ENCODE measurements at places on chromosomes 11 and 22.

DNA sequence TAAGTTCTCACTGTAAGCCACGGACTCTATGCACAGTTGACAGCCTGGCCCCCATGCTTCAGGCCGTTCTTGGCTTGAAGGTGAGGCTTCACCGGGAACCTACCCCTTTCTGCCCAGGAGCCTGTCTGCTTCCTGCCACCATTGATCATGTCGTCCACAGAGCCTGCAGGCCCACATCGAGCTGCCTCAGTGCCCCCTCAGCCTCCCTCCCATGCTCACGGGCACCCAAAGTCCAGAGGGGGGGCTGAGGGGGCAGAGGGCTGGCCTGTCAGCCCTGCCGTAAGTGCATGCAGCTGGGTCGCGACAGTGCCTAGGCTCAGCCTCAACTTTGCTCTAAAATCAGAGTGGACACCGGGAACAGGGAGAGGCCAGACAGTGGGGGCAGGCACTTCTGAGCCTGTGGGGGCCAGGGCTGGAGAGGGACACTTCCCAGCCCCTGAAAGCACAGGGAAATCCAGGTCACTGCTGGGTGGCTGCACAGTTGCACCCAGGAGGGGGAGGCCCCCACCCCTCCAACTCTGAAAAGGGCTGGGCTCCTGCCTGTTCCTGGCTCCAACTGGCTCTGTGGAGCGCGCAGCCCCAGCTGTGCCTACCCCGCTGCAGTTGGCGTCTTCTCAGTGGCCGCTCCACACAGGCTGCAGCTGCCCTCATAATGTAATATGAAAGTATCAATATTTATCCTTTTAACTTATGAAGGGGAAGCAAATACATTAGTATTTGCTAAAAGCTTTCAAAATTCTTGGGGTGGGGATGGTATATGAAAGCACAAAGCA lies 598.6 kb downstream of the DLG2 start:
- DNase-seq = no peak

- DNase-seq = no peak
Measured at GRCh38 chr22:41491374-41492100, 22.6 kb downstream of the ACO2 start.

GRCh38 chr11:78753297-78753696 lies 178.6 kb upstream of the NARS2 start:
- DNase-seq = no peak

GRCh38 chr11:38130976-38131375 lies 1532.9 kb upstream of the RAG2 start:
- no peak for DNase-seq

- no peak for DNase-seq
Measured at GRCh38 chr11:68840661-68841653, 759 bp downstream of the CPT1A start.

- DNase-seq = no peak
Measured at GRCh38 chr22:41523464-41524221, 20.6 kb downstream of the POLR3H start.

DNA sequence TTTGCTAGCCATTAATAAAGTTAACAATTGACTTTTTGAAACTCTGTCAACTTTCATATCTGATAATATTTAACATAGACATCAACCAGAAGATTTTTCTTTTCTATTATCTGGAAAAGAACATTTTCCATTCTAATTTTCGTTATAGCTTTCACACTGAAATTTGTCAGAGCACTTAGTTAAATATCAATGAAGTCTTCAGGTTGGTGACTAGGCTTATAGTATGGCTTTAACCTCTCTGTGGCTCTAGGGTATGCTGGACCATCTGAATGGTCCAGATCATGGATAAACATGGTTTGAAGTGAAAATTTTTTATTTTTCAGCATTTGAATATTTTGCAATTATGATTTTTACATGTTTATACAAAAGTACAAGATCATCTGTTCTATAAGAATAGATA lies 548.1 kb downstream of the CNTN5 start:
- no peak for DNase-seq

DNA sequence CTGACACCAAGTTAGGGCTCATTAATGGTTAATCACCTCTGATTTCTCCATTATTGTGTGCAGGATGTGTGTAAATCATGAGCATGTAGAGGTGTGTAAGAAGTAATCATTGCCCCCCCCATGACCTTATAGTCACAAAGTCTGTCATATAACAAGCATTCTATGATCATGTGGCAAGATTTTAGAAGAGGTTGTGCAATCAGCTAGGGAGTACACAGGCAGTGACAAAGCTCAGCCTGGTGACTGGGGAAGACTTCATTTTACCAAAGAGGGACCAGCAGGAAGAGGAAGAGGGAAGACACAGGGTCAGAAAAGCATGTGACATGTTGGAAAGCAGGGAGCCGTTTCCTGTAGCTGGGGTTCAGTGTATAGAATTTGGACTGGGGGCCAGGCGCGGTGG lies 176.5 kb upstream of the LARGE1 start:
- DNase-seq = no peak

DNA sequence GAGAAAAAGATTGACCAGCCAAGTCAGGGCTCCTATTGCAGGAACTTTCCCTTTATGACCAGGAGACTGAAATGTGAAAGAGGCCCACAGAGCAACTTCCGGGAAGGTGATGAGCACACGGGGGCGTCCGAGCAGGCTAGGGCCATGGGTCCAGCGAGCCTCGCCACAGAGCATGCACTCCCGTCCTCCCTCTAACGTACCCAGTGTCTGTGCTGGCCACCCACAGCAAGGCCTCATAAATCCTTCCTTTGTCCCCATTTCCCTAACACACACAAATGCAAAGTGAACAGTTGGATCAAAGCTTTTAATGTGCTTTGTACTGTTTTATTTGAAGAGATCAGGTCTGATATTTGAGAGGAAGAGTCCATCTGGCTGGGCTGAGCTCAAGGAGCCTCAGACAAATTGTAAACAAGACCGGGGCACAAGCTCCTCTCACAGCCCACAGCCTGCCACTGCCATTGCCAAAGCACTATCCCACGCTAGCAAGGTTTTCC lies 44.3 kb downstream of the BLID start:
- DNase-seq = no peak

DNA sequence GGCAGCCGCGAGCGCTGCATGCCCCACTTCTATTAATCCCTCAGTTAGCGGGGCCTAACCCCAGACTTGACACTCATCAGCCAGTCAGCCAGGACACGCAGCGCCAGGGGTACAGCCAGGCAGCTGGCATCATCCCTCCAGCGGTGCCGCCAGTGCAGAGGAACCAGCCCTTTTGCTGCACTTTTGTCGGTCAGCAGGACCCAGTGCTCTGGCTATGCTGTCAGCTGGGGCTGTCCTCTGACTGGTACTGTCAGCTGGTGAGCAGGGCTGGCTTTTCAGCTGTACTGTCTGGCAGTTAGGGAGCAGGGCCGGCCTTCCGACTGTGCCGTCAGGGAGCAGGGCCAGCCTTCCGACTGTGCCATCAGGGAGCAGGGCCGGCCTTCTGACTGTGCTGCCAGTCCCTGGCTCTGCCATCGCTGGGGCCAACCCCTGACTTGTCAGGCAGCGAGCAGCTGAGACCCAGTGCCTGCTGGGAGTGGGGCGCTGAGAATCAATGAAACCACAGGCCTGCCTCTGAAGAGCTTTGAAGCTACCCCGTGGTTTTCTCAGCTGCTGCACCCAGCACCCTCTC lies 115.4 kb downstream of the KIAA1671 start:
- peak; percentile 69 for DNase-seq

DNA sequence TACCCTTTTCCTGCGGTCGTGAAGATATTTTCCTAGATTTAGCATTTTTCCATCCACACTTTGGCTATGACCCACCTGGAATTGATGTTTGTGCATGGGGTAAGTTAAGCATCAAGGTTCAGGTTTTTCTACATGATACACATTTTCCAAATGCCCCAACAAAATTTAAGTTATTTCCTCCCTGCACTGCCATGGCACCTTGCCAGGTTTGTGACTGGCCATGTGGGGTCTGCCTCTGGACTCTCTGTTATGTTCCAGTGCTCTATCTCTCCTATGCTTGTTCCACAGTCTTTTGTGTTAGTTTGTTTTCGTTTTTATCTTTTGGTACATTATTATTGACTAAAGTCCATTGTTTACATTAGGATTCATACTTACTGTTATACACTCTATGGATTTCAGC lies 934.3 kb downstream of the TBC1D22A start:
- no peak for DNase-seq

GRCh38 chr22:49685116-49685515 lies 142.6 kb downstream of the BRD1 start:
- no peak for DNase-seq

- no peak for DNase-seq
Measured at GRCh38 chr22:44173154-44173553, 7.6 kb upstream of the PARVG start.

DNA sequence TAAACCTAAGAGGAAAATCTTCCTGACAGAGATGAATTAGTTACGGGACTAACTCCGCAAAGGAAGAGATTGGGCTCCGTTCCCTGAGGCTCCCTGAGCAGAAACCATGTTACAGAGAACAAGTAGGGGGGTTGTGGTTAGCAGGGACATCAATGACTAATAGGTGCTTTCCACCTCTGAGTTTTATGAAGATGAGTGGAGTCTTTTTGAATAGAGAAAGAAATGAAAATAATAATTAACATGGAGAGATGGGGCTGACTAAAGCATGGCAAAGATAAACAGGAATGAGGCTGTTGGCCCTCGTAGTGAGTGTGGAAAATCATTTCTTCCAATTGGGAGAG lies 47.5 kb upstream of the PICALM start:
- DNase-seq = no peak

GRCh38 chr11:73404048-73404447 lies 27.8 kb downstream of the RELT start:
- DNase-seq = no peak

DNA sequence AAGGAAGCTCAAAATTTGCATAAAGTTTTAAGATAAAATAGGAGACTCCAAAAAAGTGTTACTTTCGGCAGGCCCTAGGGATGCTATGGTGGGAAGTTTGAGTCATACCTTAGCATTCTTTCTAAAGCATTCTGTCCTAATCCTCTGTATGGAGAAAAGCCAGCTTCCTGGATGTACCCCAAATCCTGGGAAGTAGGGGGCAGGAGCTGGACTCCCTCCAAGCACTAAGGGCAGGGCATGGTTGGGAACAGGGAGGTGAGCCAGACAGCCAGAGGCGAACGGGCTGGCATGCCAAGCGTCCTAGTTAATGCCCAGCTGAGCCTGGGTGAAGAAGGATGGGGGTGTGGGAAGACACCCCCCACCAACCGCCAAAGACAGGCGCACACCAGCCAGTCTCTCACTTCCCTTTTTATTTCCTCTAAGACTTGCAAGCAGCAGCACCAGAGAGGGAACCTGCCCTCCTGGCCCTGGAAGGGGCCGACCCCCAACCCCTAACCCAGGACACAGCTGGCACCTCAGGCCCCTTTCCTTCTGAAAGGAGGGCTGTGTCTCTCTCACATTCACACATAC lies 23.9 kb downstream of the RTN4RL2 start:
- DNase-seq = no peak

- peak; percentile 53 for DNase-seq
Measured at GRCh38 chr22:50269970-50270665, at the start of gene MAPK11. MAPK11 (minus strand) TSS chr22:50270380; CDS start chr22:50270292, 88 bp downstream.

GRCh38 chr11:27443227-27443626 lies 29.4 kb downstream of the LGR4 start:
- DNase-seq = no peak

DNA sequence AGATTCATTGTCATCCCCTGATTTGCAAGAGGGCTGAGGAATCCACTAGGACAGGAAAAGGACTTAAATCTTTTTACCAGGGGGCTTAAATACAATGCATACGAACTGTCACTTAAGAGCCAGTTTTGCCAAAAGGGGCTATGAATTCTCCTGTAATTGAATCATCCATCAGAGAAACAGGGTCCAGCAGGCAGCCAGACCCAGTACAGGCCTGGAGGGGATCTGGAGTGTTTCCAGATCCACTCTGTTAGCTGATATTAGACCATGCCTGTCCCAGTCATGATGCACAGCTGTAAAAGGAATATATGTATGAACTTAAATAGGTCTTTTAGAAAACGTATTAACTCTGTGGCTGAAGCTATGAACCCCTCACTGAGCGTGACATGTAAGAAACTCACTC lies 53.8 kb upstream of the PRSS23 start:
- DNase-seq = no peak

- DNase-seq = no peak
Measured at GRCh38 chr11:59212744-59213631, at the start of gene MPEG1. MPEG1 (minus strand) TSS chr11:59212927; CDS start chr11:59212865, 62 bp downstream.

DNA sequence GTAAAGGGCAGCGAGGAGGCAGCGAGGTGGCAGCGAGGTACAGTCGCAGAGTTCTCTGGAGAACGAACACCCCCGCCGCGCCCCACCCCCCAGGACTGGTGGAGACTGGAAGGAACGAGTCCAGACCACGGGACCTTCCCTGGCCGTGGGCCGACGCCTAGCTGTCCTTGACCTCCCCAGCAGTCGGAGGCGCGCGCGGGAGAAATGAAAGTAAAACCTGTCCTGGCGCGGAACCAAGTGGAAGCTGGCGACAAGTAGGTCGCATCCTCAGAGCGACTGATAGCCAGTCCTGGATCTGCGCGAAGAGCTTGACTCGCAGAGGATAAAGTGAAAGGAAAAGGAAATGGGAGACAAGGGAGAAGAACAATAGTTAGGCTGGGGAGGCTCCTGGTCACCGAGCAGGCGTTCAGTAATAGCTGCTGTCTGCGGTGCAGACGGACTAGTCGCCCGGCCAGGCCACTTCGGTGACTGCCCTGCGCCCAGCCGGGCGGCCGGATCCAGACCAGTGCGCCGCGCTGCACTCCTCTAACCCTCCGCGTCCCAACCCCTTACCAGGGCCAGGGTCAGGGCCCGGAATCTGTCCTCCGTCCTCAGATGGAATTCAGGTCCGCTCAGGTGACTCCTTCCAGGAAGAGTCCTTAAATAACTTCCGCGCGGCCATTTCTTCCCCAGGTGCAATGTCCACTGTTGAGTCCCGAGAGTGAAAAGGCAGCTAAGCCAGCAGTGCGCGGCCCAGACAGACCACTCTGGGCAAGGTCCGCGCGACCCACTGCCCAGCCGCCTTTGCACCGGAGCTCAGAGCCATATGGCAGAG lies 1.9 kb upstream of the ADM start:
- no peak for DNase-seq

- no peak for DNase-seq
Measured at GRCh38 chr22:39620924-39621690, 50.6 kb downstream of the CACNA1I start.

DNA sequence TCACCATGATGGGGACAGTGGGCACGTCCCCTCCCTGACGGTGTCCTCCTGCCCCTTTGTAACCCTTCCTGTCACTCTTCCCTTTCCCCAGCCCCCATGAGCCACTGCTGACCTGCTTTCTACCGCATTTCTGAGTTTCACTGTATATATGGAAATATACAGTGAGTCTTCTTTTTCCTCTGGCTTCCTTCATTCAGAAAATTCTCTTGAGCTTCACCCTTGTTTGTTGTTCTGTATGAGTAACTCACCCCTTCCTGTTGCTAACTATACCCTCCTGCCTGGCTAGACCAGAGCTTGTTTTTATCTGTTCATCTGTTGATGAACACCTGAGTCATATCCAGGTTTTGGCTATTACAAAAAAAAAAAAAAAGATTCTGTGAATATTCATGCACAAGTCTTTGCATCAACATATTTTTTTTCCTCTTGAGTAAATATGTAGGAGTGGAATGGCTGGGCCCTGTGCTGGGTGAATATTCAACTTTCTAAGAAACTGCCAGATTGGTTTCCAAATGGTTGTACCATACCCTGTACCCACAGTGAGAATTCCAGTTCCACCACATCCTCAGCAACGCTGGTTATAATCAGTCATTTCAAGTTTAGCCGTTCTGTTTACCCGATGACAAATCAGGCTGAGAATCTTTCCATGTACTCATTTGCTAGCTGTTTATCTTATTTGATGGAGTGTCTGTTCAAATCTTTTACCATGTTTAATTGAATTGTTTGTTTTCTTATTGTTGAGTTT lies 62.0 kb downstream of the IGF2 start:
- no peak for DNase-seq

- DNase-seq = no peak
Measured at GRCh38 chr11:7306900-7307299, 55.2 kb downstream of the SYT9 start.

- DNase-seq = no peak
Measured at GRCh38 chr22:19047993-19048392, 74.2 kb downstream of the DGCR2 start.

Data from stimulated activated CD4-positive, alpha-beta T cell treated with anti-CD3 and anti-CD28 coated beads, Interleukin-1b, Interleukin-23, amount 100 ng/mL, for 1 hour (primary cell).